CD4-positive, alpha-beta T cell treated with Interleukin-6 at 100 ng/mL for 8 hours (primary cell): ENCODE measurements at places on chromosomes 6 and 20.

DNA sequence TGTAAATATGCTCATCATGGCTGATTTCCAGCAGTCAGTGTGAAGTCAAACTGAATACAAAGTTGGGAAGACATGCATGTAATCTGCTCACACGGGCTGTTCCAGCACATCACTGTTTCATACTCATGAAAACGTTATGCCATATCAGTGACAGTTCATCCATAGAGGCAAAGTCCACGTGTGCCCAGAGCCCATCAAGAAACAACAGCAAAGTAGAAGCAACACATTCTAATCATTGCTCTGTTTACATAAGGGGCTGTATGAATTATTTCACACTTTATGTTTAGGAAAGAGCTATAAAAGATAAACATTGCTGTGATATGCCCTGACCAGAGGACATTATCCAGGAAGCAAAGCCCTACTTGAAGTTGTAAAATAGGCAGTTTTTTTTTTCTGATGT, 157.0 kb upstream of the ENPP5 start:
- DNase-seq: no peak

DNA sequence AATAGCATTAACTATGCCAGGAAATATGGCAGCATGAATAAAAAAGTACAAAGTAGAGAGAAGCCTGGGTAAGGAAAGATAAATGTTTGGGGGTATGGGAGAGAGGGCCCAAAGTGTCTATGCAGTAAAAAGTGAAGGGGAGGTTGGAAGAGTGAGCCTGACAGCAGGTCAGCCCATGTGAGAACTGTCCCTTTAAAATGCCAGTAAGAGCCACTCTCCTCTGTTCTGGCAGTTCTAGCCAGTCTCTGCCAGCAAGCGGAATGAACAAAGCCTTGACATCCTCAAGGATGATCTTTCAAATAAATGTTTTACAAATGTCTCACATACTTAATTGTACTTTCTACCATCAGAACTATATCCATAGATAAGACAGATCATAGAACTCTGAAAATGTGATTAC, 164.5 kb downstream of the DST start:
- DNase-seq: no peak

DNA sequence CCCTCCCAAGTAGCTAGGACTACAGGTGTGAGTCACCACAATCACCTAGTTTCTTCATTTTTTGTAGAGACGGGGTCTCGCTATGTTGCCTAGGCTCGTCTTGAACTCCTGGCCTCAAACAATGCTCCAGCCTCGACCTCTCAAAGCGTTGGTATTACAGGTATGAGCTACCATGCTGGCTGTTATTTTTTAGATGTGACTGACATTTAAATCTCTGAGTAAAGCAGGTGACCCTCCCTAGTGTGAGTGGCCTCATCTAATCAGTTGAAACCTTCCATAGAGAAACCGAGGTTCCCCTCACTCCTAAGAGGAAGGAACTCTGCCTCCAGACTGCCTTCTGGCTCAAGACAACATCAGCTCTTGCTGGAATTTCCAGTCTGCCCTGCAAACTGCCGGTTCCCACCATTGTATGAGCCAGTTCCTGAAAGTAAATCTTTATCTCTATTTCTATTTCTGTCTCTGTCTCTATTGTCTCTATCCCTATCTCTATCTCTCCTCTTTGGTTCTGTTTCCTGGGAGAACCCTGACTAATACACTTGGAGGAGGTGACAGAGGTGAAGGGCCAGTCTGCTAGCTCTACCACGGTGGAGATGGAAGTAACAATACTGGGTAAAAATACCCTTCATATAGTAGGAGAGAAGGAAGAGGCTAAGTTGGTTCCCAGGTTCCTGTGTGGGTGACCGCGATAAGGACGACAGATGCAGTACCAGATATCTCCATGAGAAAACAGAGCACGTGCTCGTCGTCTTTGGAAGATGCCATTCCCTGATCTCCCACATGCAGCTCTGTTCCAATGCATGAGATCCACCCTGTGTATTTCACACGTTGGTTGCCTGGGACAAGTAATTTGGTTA, 81.0 kb downstream of the MYB start:
- no peak for DNase-seq

DNA sequence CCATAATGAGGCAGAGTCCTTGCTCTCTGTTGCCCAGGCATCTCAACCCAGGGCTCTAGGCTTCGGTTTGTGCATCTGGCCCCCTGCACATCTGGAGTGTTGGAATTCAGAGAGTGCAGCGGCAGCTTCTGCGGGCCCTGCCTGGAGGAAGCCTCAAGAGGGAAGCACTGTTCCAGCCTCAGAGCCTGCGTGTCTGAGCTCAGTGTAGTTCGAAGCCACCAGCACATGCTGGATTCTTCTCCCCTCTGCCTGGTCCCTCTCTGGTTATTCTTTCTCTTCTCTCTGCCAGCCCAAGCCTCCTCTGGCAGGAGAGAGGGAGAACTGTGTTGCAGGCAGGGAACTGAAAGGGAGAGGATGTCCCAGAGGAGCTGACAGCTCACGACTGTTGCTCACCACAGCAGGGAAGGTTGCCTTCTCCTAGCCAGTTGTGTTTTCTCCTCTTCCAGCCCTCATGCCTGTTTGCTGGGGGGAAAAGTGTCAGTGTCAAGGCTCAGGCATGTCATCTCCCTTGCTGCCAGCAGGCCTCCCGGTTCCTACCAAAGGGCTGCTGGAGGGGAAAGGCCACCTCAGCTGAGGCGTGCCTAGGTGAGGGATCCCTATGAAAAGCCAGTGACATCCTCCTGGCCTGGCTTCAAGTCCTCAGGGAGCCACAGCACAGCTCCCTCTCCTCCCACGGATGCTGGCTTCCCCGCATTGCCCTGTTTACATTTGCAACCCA, 126.0 kb upstream of the LRFN2 start:
- no peak for DNase-seq

DNA sequence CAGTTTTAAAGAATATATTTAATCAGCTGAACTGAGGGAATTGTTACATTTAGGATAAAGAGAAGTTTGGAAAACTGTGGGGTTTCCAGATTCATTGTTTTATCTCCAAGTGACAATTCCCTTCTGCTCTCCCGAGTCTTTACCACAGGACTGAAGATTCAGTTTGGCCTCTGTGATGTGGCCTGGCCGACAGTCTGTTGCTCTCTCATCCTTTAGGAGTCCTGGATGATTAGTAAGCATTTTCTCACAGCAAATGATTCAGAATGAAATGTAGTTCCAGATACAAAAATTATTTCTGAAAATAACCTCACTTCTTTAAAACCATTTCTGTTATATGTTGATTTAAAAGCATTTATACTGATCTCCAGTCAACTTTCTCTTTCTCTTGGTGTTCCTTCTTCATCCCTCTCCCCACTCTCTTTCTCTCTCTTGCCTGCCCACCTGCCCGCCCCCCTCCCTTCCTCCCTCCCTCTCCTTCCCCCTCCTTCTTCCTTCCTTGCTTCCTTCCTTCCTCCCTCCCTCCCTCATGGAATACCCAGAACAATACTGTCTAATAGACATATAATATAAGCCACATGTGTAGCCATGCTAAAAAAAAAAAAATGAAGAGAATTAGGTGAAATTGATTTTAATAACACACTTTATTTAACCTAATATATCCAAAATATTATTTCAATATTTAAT, 254.9 kb downstream of the PRL start:
- no peak for DNase-seq

GRCh38 chr6:14472986-14473337, 355.4 kb downstream of the CD83 start:
- DNase-seq: no peak

DNA sequence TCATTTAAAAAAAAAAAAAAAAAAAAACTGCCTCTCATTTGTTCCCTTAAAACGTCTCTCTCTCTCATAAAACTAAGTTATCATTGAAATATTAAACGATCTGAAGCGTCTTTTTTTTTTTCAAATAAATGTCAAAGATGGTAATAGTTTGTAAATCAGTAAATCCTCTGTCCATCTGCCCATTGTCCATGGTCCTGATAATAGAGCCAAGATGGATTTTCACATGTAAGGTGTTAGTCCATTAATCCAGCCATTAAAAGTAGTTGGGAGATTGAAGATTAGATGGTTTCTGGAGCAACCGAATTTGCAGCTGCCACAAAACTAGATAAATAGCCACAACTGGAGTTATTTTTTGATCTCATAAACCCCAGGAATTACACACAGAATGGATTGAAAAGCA, 145.8 kb upstream of the SNX9 start:
- no peak for DNase-seq

DNA sequence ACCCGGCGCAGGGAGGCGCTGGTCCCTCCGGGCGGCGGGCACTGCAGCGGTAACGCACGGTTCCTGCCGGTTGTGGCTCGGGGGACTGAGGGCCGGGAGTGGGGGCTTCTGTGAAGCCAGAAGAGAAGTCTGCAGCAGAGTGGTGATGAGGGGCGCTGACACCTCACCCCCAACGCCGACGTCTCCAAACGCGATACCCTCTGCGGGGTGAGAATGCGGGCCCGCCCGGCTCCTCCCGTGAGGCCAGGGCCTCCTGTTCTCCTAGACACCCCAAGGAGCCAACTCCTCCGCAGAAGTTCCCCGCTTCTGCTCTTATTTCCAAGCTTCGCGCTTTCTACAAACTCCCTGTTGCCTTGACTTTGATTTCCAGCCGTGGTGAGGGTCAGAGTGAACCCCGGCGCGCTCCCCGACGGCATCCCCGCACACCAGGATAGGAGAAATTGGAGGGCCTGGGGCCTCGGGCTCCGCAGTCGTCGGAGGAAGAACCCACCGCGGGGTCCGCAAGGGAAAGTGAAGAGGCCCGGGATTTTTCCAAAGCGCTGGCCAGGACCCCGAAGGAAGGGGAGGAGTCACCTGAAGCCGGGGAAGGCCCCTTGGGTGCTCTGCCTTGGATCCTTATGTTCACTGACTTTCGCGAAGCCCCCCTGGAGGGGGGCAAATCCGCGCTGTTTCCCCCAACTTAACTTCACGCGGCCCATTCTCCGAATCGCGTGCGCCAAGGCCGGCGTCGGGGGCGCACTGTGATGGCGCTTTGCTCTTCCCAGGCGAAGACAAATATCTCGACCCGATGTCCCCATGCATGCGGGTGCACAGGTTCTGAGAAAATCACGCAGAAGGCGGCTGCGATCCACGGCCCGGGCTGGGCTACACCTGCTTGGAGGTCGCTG, 3.1 kb upstream of the INSM1 start:
- no peak for DNase-seq

DNA sequence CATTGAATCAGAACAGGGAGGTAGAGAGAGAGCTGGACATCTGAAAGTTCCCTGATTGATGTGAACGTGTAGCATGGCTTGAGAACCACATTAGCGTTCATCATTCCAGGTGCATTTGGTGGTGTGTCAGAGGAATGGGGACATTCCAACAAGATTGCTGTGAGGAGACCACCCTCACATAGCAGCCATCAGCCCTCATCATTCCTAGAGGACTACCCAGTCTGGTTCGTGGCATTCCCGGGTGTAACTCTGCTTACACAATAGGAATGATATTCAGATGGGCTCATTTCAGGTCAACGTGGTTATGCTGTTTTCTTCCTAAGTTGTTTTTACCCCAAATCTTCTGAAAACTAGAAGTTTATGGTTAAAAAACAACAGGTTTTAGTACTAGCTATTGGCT, 62.2 kb upstream of the KLHL31 start:
- DNase-seq: no peak

DNA sequence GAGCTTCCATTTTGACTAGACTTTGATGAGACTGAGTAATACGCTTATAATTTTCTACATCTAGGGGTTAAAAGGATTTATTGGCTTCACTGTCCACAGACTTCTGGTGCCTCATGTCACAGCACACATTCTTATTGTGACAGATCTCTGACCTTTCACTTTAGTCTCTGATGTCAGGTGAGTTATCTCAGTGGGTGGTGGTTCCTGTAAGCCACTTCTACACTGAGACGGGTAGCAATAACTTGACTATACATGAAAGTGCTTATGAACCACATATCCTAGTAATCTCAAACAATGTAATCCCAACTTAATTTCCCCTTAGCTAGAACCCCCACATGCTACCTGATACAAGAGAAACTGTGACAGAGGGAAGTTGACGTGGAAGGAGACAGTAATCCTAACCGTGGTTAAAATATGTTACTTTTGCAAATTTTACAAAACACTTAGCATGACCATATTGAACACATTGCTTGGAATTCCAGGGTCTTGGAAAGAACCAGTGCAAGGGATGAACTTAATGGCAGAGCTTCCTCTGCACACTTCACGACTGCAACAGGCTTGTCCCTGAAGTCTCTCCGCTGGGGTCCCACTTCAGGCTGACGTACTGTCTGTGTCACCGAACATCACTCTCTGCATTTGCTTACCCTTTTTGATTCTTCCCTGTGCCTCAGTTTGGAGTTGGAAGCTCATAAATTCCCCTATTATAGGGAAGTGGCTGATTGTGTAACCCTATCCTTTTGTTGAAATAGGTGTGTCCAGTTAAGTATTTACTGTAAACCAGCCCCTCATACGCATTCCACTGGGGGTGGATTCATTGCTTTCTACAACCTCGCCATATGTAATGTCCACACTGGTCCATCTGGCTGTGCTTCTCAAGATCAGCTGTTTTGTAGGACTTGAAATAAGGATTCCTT, 6.4 kb upstream of the TRIM40 start:
- DNase-seq: no peak

GRCh38 chr20:51418137-51418529, 124.4 kb downstream of the NFATC2 start:
- no peak for DNase-seq

DNA sequence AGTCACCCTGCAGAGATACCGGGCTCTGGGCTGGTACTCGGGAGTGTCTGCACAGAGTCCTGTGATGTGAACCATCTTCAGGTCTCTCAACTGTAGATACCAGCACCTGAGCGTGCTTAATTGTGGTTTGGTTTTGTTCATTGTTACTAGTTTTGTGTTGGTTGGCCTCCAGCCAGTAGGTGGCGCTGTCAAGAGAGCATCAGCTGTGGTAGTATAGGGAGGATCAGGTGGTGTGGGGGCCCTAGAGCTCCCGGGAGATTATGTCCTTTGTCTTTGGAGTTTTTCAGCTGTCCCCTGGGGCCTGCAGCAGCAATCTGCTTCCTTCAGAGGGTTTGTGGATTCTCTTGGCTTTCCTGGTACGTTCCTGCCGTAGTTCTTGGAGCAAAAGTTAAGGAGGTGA, 67.9 kb downstream of the CDYL start:
- DNase-seq: no peak

DNA sequence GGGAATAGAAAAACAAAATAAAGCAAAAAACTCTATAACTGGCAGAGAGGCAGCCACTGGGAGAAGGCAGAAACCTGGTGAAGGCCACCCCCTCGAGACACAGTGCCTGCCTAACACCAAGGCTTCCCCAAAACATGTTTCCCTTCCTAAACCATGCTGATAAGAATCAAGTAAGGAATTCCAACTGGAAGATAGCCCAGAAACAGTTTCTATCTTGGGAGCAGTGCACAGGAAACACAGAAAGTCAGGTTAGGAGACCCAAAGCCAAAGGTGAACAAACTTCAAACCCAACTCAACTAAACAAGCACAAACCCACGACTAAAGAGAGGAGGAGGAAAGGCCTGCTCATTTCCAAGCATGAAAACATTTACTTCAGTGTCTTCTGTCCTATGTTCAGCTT, 433.7 kb upstream of the RGS17 start:
- DNase-seq: no peak

GRCh38 chr6:52243282-52243893, 912 bp downstream of the IL17F start:
- no peak for DNase-seq

- no peak for DNase-seq
Observed at GRCh38 chr6:41156001-41156400, 1.9 kb upstream of the TREML1 start.

- no peak for DNase-seq
Observed at GRCh38 chr6:83511901-83512681, at the start of gene PRSS35. PRSS35 (plus strand) TSS chr6:83512534; CDS start chr6:83523442, 10,908 bp downstream.
